ENCODE measurements at places on chromosomes 2 and 18.

- DNase-seq = no peak
These were observed 55.8 kb downstream of the TSN start for GRCh38 chr2:121810959-121811853.

DNA sequence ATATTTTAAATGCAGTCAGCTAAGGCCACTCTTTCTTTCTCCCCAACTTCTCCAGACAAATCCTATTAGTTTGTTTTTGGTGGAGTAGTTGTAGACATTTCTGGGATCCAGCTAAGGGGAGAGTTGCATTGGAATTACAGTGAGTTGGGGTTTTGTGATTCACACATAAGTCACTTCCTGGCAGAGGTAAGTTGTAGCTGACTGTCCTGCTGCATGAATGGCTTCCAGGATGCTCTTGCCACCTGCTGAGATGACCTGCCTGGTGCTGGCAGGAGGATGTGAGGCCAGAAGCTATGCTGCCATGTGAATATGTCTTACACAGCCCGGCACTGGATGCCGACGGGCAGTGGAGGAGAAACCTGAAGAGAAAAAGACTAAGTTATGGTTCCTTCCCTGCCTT, 243.7 kb downstream of the TDRD15 start:
- DNase-seq = no peak

DNA sequence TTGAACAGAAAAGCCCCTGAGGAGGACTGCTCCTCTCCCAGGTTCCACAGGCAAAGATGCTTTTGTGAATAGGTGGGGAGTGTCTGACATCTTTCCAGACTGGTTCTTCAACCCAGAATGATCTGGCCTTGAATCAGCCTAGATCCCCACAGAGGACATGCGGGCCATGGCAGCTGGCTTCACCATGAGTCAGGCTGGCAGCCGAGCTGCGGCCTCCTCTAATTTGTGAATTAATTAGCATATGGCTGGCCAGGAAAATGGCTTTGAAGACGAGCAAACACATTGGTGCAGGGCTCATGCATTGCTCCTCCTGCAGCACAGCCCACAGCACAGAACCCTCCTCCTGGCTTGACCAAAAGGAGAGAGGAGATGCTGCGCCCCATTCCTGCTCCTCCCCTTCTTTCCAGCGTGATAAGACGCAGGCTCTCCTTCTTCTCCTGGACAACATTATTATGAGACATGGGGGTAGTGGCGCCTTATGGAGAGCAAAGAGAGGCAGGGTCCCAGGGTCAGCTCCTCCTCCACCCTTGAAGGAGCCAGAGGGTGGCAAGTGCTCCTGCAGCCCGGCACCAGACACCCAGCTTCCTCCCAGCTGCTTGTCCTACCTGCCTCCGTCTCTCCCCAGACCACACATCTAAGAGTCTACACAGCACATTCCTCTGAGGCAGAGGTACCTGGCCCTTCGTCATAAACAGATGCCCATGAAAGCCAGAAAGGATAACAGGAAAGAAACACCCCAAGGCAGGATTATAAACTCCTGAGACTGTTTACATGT, 66.7 kb downstream of the EDAR start:
- DNase-seq = no peak

DNA sequence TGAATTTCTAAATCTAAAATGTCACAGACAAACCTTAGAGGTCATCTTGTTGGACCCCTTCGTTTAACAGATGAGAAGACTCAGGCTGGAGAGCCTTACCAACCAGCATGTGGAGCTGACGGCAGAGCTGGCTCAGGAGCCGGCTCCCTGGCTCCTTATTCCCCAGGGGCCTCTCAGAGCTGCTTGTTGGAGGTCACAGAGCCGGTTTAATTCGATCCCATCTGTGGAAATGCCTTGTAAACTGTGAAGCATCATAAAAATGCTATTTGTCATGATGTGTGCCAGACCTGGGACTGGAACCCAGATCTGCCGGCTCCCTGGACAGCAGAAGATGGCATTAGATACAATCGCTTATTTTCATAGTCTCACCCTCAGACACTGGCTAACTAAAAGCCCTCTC, 8.2 kb upstream of the CIB4 start:
- no peak for DNase-seq

DNA sequence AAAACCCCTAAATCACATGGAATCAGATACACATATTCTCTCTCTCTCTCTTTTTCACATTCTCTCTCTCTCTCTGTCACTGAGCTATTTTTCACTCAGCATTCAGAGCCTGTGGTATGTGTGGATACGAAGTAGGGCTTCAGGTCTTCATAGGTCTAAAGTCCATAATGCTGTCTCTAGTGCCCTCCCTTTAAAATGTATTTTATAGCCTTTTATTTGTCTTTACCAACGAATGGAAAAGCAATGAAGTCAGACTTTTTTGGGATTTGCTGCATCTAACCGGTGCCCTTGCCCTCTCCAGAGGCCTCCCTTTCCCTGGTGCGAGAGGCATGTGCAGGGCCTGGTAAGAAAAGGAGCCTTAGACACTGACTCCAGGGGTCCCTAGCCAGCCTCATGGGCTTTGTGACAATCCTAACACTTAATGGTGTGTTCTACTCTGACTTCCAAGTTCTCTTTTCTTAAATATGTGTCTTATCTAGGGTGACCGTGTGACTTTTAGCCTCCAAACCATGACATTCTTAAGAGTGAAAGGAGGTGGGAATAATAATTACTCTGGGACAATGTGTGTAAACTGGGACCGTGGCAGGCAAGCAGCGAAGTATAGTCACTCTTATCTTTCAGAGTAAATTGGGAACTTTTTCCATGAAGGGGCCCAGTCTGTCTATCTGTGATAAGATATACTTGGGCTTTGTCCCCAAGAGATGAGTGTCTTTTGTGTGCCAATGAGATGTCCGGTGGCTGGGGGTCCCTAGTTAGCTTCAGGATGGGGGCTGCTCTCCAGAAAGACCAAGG, 101.1 kb downstream of the B3GNT2 start:
- no peak for DNase-seq

GRCh38 chr2:75586971-75587370, 26.2 kb upstream of the EVA1A start:
- no peak for DNase-seq

DNA sequence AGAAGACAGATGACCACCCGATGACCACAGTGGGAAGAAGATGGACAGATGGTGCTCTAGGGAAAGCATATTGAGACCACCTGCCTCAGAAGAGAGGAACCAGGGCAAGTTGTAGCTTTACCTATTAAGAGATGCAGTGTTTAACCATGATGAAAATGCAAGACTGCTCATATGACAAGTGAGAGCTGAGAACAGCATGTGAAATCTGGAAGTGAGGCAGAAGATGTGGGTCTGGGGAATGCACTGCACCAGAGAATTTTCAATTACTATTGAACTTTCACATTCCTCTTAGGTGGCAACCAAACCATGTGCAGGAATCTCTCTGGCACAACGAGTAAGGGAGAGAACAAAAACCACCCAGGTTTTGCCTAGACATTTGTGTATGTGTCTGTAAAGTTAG, 184.8 kb upstream of the CRIM1 start:
- no peak for DNase-seq

DNA sequence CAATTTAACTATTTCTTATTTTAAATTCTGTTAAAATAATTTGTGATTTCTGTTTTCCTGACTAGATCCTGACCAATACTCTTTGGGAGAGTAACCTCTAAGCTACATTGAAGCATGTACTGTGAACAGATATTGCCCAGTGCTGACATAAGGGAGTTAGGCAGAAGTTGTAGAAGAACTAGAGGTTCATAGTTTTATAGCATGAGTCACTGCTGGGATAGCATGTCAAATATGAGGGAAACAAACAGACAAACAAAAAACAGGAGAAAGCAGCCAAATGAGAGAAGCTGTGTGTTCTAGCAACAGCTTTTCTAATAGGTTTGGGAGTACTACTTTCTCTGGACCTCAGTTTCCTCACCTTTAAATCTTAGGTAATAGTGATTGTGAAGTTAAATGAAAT, 72.4 kb downstream of the CERS6 start:
- no peak for DNase-seq

DNA sequence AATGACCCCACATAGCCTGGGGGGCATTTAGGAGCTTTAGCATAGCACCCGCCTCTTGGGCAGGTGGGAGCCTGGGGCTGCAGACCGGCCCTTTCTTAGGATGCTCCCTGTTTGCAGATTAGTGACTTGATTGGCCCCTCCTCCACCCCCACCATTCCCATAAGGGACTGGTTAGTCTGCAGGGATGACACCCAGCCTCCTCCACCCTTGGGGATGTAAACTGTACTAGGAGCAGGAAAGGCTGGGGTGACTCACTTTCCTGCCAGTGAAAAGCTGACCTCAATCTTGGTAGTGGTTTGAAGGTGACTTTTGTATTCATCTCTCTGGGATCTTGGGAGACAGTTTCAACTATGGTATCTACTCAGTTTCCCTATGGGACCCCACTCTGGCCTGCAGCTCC, 24.2 kb downstream of the CTIF start:
- no peak for DNase-seq

DNA sequence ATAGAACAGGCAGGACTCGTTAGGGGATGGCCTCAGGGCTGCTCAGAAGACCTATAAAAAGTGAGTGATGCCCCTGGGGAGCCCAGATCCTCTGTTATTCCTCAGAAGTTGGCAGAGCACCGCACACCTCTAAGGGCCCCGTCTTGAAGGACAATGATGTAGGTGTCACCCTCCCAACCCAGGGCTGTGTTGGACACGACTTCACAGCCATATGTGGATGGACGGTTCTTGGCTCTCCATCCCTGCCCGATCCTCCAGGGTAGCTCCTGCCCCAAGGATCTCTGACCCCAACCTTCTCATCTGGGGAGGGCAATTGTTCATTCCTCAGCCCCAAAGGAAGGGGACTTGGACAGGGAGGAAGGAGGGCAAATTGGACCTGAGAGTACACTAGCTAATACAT, 246.1 kb downstream of the DYSF start:
- DNase-seq = no peak

GRCh38 chr2:43676322-43677050, at the start of gene C1GALT1C1L:
Gene C1GALT1C1L, minus strand, starts transcription at chr2:43676429. Its CDS starts 107 bp downstream, at chr2:43676322.
- peak; percentile 27 for DNase-seq

DNA sequence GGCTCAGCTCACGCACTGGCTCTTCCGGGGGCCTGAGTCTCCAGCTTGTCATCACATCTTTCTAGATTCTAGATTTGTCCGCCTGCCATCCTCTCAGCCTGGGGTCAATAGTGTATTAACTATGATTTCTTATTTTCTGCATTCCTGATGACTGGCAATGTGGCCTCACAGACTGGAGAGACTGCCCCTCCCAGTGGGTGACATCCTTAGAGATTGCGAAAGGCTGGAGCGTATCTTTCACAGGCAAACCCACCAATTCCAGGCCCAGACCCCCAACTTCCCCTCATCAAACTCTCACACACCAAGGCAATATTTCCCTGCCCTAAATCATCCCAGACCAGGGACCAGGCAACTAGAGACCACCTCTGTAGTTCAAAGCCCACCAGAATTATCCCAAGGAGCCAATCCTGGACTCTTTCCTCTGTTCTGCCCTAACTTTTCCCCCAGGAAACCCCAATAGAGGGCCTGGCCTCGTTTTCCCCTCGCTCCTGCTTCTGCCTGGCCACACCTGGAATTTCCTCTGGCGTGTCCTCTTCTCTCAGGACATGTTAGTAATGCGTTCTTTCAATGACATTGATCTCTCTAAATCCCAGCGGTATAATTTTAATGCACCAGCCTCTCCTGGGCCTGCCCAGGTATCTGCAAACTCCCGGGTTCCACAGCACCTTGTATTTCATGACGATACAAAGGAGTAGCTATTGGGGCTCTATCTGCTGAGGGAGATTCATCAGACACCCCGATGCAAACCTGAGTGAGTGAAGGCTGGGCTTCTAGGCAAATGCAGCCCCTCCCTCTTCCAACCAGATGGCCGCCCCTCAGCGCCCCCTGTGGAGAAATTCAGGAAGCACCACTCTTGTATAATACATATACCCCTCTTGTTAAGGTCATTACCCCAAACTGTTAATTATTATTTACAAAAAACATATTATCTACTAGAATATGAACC, 2.4 kb upstream of the KCNF1 start:
- DNase-seq = no peak

GRCh38 chr2:105840933-105841332, 96.2 kb downstream of the NCK2 start:
- no peak for DNase-seq

DNA sequence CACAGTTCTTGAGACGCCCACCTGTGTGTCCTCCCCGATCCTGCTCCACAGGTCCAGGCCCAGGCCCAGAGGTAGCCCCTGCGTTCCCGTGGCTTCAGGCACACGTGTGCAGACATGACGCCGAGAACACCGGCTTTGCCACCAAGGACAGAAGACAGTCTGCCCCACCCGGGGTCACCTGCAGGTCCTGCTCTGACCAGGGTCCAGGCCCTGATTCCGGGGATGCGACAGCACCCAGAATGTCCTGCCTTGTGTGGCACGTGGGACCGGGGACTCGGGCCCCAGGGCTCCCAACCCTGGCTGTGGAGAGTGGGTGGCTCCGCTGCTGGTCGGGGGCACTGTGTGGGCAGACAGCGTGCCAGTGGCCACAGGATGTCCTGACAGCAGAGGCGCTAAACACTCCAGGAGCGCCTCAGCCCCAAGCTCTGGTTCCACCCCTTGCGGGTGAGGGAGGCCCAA, 36.9 kb downstream of the ADI1 start:
- no peak for DNase-seq

GRCh38 chr18:37778417-37779165, 213.0 kb upstream of the CELF4 start:
- peak; percentile 14 for DNase-seq

- DNase-seq = no peak
These were observed 2.4 kb upstream of the DTNA start for GRCh38 chr18:34707670-34708069.

GRCh38 chr2:100013892-100014677, 128.3 kb downstream of the AFF3 start:
- no peak for DNase-seq

- DNase-seq = no peak
These were observed 98.2 kb upstream of the MAP3K20 start for GRCh38 chr2:172977270-172978062.

GRCh38 chr2:160278101-160278878, 78.2 kb upstream of the ITGB6 start:
- DNase-seq = no peak

GRCh38 chr2:215476424-215476823, 40.6 kb upstream of the FN1 start:
- no peak for DNase-seq

- no peak for DNase-seq
These were observed 11.3 kb downstream of the ZNF516 start for GRCh38 chr18:76483780-76484179.

DNA sequence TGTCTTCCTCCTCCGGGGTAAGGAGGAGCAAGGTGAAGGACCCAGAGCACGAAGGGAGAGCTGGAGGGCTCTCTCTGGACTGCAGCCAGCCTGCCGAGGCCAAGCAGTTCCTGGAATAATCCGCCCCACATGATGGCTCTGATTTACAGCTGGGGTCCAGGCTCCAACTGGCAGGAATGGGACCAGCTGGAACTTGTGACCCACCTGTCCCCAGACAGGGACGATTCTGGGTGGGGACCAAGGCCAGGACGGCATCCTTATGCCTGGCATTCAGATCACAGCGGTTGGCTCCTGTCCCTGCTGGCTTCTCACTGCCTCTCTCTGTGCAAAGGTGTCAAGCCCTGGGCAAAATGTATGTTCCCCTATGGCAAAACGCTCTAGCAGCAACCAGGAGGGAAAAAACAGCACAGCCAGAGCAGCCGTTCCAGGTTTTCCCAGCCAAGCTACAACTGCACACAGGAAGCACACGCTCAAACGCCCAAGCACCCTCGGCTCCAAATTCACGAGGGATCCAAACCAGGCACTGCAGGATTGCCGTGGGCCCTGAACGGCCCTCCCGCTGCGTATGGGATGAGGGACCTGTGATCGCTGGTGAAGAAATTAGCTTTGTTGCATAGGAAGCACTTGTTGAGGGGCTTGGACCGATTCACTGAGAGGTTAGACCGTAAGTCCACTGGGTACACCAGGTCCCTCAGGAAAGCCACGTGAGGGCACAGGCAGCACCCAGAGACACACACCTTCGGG, 35.8 kb downstream of the FAM178B start:
- DNase-seq = no peak
